CD4-positive, alpha-beta memory T cell (primary cell): ENCODE measurements at places on chromosomes 11 and 22. TPM values are rescaled to one million over a fixed set of nuclear protein-coding genes. Genes with fewer than 3 reads are reported as not detected.

NXPE4 gene
- total RNA-seq, result not detected

DNA sequence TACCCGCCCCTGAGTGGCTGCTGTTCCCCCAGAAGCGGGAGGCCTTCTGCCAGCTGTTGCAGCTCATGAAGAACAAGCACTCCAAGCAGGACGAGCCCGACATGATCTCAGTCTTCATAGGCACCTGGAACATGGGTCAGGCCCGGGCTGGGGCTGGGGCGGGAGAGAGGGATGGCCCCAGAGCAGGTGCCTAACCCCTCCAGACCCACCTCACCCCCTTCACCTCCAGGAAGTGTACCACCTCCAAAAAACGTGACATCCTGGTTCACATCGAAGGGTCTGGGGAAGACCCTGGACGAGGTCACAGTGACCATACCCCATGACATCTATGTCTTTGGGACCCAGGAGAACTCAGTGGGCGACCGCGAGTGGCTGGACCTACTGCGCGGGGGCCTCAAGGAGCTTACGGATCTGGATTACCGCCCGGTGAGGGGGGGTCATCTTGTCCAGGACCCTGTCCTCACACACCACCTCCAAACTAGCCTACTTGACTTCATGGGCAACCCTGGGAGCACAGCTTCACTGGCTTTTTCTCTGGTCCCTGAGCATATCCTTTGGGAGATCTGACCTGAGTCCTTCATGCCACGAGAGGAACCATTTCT lies 6.3 kb downstream of the INPPL1 start:
- no peak for DNase-seq

ANO5 gene
- total RNA-seq, result 0.09 TPM

- DNase-seq, result no peak
Measured at GRCh38 chr11:30917859-30918478, 331.8 kb upstream of the MPPED2 start.

TPST2 gene
- total RNA-seq, result 23.9 TPM

APOL5 gene
- not detected for total RNA-seq

GRCh38 chr11:118886681-118887111 lies 3.0 kb downstream of the CXCR5 start:
- DNase-seq, result no peak

KCNJ5 gene
- 0.33 TPM for total RNA-seq

NEFH gene
- total RNA-seq, result 0.47 TPM

SH3BP1 gene
- total RNA-seq, result 84.0 TPM

GRCh38 chr22:31556627-31557203 lies 60.4 kb downstream of the SFI1 start:
- peak; percentile 22 for DNase-seq

DNA sequence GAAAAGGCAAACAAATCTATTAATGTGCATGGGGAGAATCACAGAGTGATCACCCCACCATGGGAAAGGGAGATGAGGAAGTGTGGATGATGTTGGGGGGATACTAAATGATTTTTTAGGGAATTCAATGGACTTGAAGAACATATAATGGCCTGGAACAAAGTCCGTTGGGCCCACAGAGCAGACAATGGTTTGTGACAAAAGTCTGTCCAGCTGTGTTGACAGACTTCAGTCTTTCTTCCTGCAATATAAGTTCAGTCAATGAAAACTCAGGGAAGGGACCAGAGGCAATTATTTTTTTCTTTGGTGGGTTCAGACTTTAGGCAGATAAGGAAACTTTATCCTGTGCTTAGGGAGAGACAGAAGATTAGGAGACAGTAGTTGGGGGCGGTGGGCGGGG lies 18.0 kb upstream of the HORMAD2 start:
- no peak for DNase-seq

GGTLC2 gene
- total RNA-seq, result not detected

GRCh38 chr11:27138716-27139115 lies 98.1 kb downstream of the BBOX1 start:
- no peak for DNase-seq

UBQLNL gene
- 0.47 TPM for total RNA-seq

GRCh38 chr11:126362879-126363655 lies 7.6 kb downstream of the ST3GAL4 start:
- no peak for DNase-seq

GRCh38 chr11:114059984-114060391 lies 477 bp downstream of the ZBTB16 start:
- DNase-seq, result no peak

GAB4 gene
- not detected for total RNA-seq

- DNase-seq, result no peak
Measured at GRCh38 chr11:110077831-110078325, 15.3 kb upstream of the ZC3H12C start.

GRCh38 chr11:123056835-123057491 lies 5.0 kb downstream of the HSPA8 start:
- no peak for DNase-seq

- no peak for DNase-seq
Measured at GRCh38 chr11:132343445-132344175, 973.2 kb downstream of the NTM start.

GRCh38 chr11:69975822-69976221 lies 102.3 kb upstream of the ANO1 start:
- DNase-seq, result no peak

GRCh38 chr11:102981324-102981910 lies 25.9 kb upstream of the MMP13 start:
- DNase-seq, result no peak

PDE2A gene
- total RNA-seq, result 0.75 TPM

DNA sequence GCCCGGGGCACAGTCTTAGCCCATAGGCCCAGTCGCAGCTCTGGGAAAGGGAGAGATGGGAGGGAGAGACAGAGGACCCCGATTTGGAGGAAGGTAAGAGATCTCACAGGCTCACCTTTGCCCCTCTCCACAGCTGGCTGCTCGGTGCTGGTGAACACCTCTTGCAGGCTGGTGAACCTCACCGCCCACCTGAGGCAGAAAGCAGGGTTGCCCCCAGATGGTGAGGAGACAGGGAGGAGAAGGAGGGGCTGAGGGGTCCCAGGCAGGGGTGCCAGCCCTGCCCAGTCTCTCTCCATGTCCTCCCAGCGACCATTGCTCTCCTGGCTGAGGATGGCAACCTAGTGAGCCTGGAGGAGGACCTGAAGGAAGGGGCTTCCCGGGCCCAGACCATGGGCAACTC lies 1.2 kb downstream of the C22orf15 start:
- no peak for DNase-seq

DNA sequence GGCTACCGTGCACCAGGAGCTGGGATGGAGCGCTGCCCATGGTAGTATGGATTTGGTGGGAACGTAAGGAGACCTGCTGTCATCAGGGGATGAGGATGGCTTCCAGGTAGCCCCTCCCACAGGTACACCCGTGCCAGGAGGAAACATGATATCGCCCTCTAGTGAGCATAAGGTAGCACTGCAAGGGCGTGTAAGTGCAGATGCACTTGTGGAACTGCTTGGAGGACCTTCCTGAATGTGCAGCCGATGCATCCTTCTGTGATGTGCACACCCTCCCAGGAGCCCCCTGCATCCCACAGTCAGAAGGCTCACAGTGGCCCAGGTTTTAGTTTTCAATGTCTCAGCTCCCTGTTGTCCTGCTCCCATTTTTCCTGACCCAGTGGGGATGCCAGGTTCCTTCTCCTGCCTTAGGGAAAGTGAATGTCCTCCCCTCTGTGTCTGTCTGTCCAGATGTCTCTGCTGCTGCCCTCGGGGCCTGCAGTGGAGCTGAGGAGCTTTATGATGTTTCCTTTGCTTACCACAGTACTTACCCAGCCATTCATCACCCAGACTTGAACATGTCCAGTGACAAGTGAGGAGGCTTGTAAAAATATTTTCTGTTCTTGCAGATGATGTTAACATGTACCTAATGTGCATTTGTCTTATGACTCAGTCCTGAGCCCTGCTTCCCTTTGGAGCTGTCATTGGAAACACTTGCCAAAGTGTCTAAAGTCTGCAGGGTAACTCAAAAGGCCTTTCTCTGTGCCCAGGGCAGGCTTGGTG lies 49.2 kb downstream of the DBX1 start:
- peak; percentile 26 for DNase-seq
